ENCODE measurements at places on chromosomes 5 and 9. TPM values are rescaled to one million over a fixed set of nuclear protein-coding genes. Genes with fewer than 3 reads are reported as not detected.

The ADAMTS13 gene
- total RNA-seq = 1.8 TPM

The SUSD1 gene
- total RNA-seq = 17.0 TPM

The TICAM2 gene
- 11.5 TPM for total RNA-seq

The TRIM36 gene
- 0.61 TPM for total RNA-seq

The PCDHA3 gene
- total RNA-seq = 0.32 TPM

The TRAF1 gene
- 1.5 TPM for total RNA-seq
